ENCODE measurements at places on chromosomes 1 and 21.

DNA sequence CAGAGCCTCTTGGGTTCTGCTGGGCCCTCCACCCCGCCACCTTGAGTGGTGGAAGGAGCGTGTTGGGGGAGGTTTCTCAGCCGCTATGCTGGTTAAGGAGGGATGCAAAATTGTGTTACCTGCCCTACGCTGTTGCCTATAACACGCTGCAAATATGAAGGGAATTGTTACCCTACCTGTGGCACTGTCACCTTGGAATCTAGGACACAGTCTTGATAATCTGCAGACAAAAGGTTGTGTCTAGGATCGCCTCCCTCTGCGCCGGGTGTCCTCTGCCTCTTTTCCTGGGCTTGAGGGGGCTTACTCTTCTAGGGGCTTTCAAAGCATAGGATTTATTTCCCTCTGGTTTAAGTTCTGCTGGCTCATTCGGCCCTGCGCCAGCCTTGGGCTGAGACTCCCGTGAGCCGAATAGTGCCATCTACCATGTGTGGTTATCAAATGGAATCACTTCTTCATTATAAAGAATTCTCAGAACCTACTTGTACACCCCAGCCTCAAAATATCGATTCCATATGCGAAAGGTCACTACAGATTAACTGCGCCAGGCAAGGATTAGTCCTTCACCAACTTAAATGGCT lies 697 bp downstream of the SLC22A15 start:
- DNase-seq: no peak

GRCh38 chr1:179779645-179780272 lies 36.7 kb downstream of the FAM163A start:
- DNase-seq: no peak

DNA sequence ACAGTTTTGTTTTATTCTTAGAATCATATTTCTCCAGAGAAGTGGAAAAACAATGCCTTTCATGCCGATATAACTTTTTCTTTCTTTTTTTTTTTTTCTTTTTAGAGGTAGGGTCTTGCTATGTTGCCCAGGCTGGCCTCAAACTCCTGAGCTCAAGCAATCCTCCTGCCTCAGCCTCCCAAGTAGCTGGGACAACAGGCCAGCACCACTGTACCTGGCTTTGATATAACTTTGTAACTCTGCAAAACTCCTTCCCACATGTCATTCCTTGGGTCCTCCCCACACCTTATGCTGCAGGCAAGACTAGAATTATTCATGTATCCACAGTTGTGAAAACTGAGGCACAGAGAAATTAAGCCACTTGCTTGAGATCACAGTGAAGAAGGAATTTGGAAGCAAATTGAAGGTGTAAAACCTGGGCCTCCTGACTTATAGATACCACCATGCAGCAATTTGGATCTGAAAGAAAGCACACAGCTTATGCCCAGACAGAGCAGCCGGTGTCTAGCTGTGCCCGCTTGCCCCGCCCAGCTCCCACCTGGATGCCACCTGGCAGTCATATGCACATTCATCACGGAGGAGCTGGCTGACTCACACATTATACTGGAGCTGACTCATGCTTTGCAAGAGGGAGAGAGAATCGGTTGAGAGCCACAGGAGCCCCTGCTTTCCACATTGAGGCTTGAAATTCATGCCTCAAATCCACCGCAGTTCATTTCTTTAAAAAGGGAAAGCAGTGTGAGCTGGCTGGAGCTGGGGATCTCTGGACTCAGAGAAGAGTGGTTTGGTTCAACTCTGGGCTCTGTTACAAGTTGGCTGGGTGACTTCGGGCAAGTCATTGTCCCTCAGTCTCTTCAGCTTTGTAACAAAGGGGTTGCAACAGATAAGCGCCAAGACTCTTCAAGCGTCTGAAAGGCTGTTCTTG lies 8.3 kb upstream of the SLC2A1 start:
- DNase-seq: no peak

DNA sequence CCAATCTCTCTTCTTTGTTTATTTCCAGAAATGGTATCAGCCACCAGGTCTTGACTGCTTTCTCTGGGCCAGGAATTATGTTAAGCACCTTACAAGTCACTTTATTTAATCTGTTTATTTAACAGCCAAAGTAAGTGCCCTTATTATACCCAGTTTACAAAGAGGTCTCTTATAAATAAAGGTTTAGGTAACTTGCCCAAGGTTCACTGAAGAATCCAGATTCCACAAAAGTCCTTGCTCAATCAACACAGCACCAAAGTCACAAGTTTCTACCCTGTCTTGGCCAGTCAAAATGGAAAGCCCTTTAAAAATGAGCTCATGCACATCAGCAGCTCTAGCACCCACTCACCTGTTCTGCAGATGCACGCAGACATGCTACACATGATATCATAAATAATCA lies 28.0 kb upstream of the ATP1A1 start:
- DNase-seq: no peak

DNA sequence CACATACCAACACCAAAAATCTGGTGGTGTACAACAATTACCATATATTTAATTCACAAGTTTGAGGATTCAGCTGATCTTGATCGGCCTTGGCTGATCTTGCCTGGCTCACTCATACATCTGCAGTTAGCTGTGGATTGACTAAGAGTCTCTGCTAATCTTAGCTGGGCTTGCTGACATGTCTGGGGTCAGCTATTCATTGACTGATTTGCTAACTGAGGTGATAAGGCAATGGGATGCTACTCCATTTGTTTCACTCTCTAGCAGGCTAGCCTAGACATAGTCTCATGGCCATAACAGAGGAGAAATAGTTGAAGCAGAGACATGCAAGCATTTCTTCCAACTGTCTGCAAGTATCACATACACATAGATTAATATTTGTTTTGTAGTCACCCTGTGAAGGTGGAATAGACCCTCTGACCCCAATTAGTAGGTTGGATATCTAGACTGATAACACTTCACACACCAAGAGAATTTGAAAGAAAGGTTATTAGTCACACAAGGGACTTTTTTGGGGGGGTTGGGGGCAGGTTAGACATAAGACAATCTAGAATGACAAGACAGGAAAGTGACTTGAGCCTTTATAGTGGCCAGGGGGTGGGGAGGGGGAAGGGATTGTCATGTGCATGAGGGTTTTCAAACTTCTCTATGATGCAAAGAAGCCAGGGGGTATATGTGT lies 142.3 kb downstream of the BARHL2 start:
- DNase-seq: no peak

DNA sequence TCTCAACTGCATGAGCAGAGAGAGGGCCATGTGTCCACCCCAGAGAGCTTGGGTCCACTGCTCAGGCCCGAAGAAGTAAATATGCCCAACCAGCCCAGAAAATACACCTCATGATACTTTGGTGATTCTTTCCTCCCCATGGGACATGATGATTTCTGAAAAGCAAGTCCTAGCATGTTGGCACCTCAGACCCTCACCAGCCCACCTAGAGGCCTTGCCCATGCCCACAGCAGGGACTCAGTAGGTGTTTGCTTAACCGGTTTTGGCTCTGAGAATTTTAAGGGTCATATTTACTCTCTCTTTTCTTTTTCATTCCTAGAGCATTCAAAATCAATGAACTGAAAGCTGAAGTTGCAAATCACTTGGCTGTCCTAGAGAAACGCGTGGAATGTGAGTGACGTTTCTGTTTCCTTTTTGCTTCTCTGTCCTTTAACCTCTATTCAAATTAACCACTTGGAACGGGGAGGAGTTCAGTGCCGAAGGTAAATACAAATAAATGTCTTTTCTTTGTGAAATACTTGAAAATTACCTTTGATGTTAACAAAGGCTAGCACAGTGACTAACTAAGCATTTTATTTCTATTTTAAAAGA lies 79.7 kb downstream of the PDE9A start:
- DNase-seq: no peak

GRCh38 chr1:42005530-42005929 lies 86.8 kb upstream of the HIVEP3 start:
- DNase-seq: no peak

GRCh38 chr1:150429805-150430204 lies 57.4 kb upstream of the TARS2 start:
- no peak for DNase-seq

DNA sequence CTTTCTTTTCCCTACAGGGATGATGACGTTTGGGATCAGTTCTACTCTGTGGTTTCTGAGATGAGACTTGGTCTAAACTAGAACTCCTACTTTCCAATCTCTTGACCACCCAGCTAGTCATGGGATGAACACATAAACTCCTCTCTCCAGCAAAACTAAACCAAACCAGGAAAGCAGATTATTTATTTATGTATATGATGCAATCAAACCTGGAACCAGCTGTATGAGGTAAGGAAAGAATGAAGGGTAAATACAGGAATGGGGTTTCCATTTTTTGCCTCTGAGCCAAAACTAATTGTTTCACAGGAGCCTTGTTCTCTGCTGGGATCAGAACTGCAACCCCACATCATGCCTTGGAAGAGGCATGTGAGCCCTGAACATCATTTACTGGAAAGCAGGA lies 3.3 kb upstream of the AGT start:
- DNase-seq: no peak

DNA sequence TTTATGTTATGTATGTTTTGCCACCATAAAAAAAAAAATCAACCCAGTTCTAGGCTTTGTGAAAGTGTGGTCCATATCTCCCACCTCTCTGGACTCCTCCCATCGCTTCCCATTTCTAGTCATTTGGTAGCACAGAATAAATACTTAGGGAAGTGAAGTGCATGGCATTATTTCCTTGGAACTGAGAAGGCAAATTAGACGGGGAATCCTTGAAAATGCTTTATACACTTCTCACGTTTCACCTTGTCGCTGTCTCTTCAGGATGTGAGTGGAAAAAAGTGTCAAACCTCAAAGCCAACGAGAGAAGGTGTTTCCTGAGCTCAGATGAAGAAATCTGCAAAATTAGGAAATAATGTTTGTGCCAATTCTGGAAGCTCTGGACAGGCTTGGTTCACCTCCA lies 209.9 kb downstream of the ATG4C start:
- DNase-seq: no peak

DNA sequence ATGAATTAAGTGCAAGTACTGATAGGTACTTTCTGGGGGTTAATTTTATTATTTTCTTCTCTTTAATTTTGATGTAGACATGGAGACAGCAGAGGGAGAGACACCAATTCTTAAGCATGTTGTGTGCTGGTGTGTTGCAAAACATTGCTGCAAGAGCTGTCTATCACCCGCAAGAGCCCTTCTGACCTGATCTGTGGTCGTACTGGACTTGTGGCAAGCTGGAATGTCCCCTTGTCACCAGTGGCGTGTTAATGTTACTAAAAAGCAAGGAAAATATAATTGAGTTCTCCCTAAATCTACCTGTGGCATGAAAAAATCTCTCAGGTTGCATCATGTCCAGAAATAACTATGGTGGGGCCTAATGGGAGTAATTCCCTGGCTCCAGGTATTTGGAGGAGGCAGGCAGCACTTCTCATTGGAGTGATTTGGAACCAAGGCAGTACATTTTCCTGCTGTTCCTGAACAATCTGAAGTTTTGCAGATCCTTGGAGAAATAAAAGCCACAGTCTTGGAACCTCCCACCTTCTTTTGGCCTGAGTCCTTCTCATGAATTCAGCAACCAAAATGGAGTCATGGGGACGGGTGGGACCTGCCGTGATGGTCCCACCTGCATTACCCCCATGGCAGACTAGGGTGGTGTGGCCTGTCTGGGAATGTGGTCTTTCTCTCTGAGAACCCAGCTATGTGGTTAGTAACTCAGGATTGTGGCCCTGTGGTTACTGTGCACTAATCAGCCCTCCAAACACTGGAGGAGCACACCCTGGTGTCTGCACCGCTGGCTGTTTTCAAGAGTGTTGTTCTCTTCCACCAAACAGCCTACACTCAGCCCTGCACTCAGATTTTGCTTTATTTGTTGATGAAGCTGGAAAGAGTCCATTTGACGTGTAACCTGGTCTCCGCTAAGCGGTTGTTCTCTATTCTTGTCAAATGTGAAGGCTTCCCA lies 57.4 kb downstream of the GALNT2 start:
- DNase-seq: no peak

DNA sequence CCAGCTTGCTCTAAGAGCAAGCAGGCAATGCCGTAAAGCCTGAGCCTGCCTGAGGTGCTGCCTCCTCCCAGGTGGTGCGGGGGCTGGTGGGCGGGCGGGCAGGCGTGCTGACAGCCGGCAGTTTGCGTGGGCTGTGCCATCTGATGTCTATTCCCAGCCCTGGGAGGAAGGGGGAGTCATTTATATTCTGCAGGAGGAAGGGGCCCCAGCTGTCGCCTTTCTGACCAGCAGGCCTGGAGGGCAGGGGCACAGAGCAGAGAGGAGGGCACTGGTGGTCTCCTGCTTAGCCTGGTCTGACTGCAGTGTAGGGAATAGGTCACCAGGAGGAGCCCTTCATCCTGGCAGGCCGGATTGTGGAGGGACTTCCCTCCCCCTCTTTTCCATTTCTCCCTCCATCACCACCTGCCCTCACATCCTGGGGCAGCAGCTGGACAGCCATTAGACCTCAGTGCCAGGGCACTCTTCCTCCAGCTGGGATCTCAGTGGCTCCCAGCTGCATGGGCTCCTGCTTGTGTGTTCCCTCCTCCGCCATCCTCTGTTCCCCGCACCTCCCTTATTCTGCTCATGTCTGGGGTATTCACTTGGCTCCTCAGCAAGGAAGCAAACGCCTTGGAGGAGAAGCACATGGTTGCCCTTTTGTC lies 4.4 kb downstream of the CYB561D1 start:
- DNase-seq: peak; percentile 34

DNA sequence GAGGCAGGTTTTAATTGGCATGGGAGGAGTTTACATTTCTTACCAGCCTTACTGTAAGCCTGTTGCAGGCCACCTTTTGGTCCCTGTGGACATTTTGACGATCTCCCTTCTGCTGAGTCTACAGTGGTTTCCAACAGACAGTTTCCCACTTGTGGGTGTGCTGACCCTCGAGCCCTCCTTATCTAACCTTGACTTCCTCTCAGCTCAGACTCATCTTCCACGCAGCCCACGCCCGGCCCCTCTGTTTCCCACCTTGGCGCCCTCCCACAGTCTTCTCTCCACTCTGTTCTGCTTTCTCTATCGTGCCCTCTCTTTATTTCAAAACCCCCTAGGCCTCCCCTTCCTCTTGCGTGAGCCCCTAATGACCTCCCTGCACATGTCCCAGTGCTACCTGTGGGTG lies 6.1 kb upstream of the ARL8A start:
- DNase-seq: no peak

DNA sequence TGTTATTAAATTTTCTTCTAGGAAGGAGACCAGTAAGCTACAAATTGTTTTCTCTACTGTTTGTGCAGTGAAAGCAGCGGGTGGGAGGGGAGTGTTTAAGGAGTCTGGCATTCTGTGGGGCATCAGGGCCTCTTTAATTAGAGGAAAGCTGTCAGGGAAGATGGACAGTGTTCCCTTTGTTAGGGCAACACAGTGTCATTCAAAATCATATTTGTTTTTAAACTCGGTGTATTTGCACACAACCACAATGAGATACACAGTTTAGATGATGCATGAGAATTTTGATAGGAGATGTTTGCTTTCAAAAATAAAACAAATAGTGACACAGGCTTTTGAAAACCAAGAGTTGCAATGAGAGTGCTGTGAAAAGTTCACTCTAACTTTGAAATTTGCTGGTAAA lies 15.1 kb upstream of the ST6GALNAC3 start:
- no peak for DNase-seq

GRCh38 chr1:54742282-54742681 lies 22.0 kb downstream of the PARS2 start:
- DNase-seq: no peak

All from kidney capillary endothelial cell (primary cell).